Calu3 (cell line): ENCODE measurements at places on chromosomes 6 and 20.

DNA sequence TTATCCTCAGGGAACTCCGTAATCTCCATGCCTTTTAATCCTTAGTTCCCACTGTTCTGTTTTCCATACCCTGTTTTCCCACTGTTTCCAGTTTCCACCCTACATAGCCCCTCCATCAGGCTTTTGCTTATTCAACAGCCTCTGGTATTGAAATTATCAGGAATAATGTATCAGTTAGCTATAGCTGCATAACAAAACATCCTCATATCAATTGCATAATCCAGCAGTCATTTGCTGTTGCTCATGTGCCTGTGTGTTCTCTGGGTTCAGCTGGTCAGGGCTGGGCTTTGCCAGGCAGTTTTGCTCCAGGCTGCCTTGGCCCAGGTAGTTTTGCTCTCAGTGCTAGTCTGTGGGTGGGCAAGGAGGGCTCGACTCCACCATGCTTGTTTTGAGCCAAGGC lies 94.3 kb upstream of the FOXA2 start:
- no peak for DNase-seq

GRCh38 chr20:18431206-18431605 lies 35.6 kb downstream of the DZANK1 start:
- no peak for DNase-seq

GRCh38 chr6:77972334-77972733 lies 319.5 kb downstream of the MEI4 start:
- DNase-seq, result no peak

DNA sequence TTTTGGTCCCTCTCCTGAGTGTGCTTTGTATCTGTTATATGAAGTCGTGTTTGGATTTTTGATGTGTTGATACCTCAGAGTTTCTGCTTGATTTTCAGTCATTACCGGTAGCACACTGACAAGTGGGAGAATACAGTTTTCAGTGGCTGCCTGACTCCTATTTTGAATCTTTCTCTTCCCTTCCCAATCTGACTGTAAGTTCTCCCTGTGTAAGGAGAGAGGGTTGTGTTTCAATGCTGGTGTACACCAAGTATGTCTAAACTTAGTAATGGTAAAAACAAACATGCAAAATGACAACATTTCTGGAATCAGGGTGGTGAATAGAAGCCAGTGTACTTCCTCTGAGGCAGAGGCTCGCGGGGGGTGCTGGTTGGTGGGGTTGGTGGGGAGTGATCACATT lies 103.4 kb downstream of the HIVEP1 start:
- no peak for DNase-seq

GRCh38 chr6:168050225-168050880 lies 28.7 kb downstream of the FRMD1 start:
- no peak for DNase-seq

GRCh38 chr6:149138699-149139294 lies 178.7 kb upstream of the TAB2 start:
- no peak for DNase-seq

- DNase-seq, result no peak
Measured at GRCh38 chr6:48611332-48611731, 500.3 kb upstream of the PTCHD4 start.

DNA sequence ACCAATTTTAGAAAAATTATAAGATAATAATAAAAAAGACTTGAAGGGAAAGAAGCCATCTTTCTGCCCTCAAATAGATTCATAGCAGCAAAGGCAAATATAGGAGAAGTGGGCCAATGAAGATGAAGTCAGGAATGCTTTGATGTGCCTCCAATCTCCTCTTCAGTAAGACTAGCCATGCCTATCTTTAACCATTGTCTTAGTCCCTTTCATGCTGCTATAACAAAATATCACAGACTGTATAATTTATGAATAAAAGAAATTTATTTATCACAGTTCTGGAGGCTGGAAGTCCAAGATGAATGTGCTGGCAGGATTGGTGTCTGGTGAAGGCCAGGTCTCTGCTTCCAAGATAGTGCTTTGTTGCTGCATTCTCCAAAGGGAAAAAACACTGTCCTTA lies 18.8 kb upstream of the SLC17A3 start:
- no peak for DNase-seq

- DNase-seq, result no peak
Measured at GRCh38 chr20:39049148-39049547, 87.0 kb downstream of the DHX35 start.

GRCh38 chr6:35065870-35066269 lies 75.3 kb downstream of the TCP11 start:
- no peak for DNase-seq

DNA sequence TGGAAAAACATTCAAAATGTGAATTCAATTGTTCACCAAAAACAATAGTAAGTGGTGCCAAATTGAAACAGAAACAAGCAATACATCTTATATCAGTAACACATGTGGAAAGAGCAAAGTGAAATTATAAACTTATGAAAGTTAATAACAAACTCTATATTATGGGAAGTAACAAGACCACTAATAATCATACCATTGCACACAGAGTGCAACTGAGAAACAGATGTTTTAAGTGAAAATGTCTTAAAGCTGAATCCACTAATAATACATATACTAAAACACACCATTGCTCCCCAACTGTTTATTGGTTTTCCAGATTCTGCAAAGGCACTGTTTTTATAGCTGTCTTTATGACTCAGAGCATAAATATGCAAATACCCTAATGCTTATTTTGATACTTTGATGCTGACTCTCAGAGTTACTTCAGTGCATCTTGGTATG lies 292.3 kb downstream of the RFPL4B start:
- no peak for DNase-seq

DNA sequence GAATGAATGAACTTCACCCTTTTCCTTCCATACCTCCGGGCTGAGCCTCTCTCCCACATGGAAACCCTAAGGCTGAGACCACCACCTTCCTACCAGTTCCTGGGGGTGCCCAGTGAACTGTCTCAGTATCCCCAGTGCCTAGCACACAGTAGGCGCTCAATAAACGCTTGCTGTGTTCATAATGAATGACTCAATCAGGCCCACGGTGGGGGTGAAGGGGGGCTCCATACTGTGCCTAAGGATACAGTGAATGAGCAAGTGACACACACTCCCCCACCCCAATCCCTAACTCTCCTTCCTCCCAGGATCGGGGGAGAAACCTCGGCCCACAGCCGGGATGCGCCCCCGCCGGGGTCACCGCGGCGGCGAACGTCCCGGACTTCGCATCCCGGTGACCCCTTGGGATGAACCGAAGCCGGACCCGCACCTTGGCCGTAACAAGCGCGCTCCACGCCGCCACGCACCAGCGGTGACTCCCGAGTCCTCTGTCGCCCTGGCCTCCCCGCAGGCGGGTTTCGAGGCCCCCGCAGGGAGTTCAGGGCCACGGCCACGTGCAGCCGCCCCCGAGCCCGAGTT lies 592 bp downstream of the KCNG1 start:
- DNase-seq, result no peak

- DNase-seq, result no peak
Measured at GRCh38 chr6:139147628-139148027, 12.7 kb downstream of the HECA start.

DNA sequence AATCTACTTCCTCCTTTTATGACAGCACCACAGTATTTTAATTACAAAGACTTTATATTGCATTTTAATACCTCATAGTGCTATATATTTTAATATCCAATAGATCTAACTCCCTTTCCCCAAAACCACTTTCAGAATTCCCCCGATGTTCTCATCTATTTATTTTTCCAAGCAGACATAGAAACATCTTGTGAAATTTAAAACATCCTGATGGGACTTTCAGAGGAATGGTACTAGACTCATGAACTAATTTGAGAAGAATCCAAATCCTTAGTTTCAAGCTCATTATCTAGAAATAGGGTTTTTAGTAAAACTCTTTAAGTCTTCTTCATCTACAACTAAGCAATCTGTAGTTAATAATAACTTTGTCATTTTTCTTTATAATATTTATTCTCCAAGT lies 97.0 kb downstream of the TRERF1 start:
- no peak for DNase-seq
